ENCODE measurements at places on chromosomes 1 and 21. TPM values are rescaled to one million over a fixed set of nuclear protein-coding genes. Genes with fewer than 3 reads are reported as not detected.

GRCh38 chr1:77347646-77348045 lies 65.8 kb downstream of the AK5 start:
- peak; percentile 77 for DNase-seq

The WDR4 gene
- total RNA-seq = 34.3 TPM

- DNase-seq = peak; percentile 63
Observed at GRCh38 chr1:188489336-188490112, 1660.8 kb downstream of the PLA2G4A start.

DNA sequence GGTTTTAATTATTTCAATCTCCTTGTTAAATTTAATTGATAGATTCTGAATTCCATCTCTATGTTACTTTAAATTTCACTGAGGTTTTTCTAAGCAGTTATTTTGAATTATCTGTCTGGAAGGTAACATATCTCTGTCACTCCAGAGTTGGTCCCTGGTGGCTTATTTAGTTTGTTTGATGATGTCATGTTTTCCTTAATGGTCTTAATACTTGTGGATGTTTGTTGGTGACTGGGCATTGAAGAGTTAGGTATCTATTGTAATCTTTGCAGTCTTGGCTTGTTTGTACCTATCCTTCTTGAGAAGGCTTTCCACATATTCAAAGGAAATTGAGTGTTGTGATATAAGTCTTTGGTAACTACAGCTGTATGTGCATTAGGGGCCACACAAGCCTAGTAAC lies 810.0 kb upstream of the NEGR1 start:
- no peak for DNase-seq

- DNase-seq = no peak
Observed at GRCh38 chr1:3560251-3560871, 50.9 kb downstream of the MEGF6 start.

DNA sequence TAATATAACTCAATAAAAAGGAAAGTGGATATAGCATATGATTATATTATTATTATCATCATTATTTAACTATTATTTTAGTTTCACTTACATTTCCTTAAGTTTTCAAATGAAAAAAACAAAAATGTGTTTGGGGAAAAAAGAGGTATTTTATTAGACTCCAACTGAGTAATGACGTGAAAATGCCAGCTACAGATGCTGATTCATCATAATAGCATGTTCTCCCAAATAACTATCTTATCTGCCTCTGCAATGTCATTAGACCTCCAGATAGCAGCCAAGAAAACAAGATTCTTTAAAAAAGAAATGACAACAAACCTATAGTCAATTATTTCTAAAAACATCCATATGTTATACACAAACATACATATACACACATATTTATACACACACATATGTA lies 1071.9 kb upstream of the TMPRSS15 start:
- no peak for DNase-seq

The RXRG gene
- not detected for total RNA-seq

DNA sequence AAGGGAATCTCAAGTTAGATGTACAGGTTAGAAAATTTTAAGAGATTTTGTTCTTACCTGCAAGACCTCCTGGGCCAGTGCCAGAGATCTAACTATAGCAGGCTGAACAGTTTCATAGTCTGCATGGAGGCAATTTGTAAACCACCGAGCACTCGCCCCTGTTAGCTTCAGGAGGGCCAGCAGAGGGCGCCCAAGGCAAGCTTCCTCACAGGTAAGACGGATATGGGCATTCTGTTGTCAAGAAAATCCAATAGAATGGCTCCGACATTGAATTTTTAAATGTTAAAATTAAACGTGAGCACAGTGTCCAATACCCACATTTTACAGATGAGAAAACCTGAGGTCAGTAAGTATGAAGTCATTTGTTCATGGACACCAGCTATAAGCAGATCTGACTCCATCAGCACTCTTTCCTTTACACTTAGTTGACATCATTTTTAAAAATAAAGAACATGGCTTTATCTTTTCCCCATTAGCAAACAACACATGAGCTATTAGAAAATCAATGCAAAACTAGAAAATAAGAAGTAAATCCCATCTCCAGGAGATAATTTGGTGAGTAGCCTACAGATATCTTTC lies 2.2 kb downstream of the REG4 start:
- DNase-seq = peak; percentile 45

GRCh38 chr21:30793581-30794314 lies 19.3 kb downstream of the KRTAP8-1 start:
- DNase-seq = no peak

- DNase-seq = no peak
Observed at GRCh38 chr1:158969855-158970254, 38.5 kb downstream of the PYHIN1 start.

DNA sequence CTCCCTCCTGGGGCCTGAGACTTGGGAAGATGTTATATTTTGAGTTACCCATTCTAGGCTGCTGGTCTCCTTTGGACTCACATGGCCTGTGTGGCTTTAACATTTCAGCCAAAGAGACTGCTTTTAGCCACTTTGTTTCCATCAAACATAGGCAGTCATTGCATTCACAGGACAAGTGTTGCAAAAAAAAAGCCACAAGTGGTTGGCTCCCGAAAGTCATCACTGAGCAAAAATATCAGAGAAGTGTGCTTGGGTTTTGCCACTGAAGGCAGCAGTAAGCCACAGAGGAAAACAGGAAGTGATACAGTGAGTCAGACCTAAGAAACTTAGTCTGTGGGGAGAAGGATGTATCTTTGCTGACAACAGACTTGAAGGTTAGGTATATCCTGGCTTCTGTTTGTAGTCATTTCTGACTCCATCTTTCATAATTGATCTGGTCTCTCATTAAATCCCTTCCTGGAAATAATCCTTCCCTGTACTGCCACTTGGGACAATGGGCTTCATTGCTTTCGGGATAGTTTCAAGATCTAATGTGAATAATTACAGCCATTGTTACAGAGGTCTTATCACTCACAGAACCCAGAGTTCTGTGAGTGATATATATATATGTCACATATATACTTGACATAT lies 80.9 kb downstream of the COLGALT2 start:
- peak; percentile 19 for DNase-seq

The WNT3A gene
- 0.49 TPM for total RNA-seq

- DNase-seq = no peak
Observed at GRCh38 chr1:23910144-23910543, 3.0 kb downstream of the CNR2 start.

DNA sequence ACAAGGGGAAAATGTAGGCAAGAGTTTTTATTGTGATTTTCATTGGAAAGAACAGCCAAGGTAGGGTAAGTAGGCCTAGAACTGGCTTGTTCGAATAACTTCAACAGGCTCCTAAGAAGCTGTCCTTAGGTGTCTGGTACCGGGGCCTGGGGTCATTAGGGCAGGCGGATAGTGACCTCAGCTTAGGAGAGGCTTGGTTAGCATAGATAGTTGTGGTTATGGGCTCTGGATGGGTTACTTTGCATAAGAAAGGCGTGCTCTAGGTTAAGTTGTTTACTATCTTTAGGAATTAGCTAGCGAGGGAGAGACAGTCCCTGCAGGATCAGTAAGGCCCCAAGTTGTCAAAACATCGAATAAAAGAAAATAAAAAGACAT lies 20.7 kb upstream of the HPCAL4 start:
- no peak for DNase-seq

DNA sequence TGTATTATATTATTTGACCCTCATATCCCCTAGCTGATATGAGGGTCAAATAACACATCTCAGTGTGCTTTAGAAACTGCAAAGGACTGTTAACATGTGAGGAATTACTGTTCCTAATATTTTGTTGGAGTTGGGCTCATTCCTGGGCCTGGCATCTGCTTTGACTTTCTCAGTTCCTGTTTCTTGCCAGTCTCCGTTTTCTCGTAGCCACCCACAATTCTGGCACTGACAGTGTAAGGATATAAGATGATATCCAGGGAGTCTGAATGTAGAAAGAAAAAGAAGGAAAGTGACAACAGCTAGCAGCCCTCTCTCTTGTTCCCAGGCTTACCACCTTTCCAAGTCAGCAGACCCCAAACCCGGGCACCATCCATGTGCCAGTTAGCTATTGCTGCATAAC lies 54.4 kb upstream of the SCMH1 start:
- DNase-seq = no peak
